Lung (tissue), 17 donors: ENCODE measurements at places on chromosomes 5 and 9.

GRCh38 chr5:124053340-124053739 is 541.4 kb downstream of the CSNK1G3 start:
- DNase-seq, result no peak

DNA sequence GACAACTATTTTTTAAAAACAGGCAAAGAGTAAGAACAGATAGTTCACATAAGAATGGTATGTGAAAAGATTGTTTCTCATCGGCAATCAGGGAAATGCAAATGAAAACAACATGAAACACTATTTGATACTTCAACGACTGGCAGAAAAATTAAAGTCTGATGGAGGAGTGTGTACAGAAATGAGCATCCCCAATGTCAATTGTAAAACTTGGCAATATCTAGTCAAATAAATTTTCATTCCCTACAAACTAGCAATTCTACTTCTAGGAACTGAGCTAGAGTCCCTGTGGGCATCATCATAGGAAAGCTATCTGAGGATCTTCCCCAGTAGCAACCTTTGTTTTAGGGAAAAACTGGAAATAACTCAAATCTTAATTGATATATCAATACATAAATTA is 29.0 kb upstream of the MAP3K1 start:
- no peak for DNase-seq

- DNase-seq, result no peak
Measured at GRCh38 chr5:134570886-134571285, 45.4 kb downstream of the JADE2 start.

DNA sequence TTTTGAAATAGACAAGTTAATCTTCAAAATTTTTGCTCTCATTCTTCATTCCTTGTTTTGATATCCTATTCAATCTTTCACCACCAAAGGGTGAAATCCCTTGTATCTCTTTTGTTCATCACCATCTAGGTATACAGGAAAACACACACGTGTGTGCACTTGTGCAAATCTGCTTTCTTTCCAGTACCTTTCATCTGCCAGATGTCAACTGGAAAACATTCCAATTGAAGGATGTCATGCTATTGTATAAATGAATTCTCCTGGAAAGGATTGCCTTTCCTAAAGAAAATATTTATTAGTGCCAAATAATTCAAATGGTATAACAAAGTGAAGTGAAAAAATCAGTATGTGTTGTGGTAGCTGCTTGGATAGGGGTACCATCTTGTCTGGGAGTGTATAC is 123.7 kb downstream of the RANBP17 start:
- DNase-seq, result no peak

DNA sequence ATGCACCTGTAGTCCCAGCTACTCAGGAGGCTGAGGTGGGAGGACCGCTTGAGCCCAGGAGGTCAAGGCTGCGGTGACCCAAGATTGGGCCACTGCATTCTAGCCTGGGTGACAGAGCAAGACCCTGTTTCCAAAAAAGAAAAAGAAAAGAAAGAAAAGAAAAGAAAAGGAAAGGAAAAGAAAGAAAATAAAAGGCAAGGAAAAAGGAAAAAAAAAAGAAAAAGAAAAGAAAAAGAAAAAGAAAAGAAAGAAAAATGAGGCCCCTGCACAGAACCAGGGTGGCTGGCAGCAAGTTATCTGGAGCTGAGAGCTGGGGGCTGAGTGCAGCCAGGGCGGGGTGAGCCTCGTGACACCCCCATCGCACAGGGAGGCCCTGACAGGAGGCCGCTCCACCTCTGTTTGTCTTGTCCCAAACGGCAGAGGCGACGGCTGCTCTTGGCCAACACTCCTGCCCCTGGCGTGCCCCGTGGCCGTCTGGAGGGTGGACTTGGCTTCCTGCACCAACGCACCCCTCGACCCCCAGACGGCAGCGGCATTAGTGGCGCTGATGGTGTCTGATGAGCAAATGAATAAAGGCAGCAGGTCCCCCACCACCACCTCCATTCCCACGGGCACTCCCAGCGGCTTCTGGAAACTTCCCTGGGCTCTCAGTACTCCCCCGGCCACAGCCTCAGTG is 16.7 kb downstream of the EXD3 start:
- DNase-seq, result no peak

GRCh38 chr9:135392511-135392910 is 87.1 kb upstream of the PPP1R26 start:
- no peak for DNase-seq

DNA sequence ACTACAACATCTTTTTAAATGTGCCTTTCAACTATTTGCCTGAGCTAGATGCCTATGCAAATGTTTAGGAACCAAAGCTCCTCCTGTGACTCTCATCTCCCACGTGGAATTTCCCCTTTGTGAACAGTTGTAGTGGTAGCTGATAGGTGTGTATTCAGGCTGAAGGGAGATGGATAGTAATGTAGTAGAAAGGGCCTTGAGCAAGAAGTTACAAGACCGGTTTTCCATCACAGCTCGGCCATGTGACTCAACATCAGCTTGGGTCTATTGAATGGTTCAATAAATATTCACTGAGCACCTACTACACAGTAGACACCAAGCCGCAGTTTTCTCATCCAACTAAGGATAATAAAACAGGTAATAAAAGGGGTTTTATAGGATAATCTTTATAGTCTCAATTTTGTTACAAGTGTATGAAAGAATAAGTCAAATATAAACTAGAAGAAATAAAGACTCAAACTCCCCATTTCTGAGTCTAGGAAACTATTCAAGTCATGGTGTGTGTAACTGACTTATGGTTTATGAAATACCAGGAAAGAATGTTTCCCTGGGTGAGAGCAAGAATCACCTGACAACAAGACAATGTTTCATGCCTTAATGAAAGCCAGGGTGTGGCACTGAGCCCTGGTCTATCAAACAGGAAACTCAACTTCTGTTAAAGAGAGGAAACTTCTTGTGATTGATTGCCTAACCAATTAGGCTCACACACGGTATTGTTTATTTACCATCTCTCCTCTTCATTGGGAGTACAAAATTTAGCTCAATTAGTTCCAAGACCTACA is 187.1 kb upstream of the SPEF2 start:
- no peak for DNase-seq

- no peak for DNase-seq
Measured at GRCh38 chr9:87063246-87063645, 115.9 kb upstream of the GAS1 start.

GRCh38 chr9:26058111-26058895 is 380.1 kb upstream of the TUSC1 start:
- DNase-seq, result no peak

GRCh38 chr5:83856881-83857280 is 136.2 kb upstream of the HAPLN1 start:
- DNase-seq, result no peak

DNA sequence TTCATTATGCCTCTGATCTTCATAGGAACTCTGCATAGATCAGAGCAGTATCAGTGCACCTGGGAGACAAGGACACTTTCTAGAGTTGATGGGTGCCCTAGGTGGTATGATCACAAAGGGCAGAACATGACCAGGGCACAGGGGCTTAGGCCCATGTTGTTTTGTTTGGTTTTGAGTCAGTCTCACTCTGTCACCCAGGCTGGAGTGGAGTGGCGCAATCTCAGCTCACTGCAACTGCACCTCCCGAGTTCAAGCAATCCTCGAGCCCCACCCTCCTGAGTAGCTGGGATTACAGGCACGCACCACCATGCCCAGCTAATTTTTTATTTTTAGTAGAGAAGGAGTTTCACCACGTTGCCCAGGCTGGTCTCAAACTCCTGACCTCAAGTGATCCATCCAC is 17.6 kb downstream of the ALDH7A1 start:
- no peak for DNase-seq

DNA sequence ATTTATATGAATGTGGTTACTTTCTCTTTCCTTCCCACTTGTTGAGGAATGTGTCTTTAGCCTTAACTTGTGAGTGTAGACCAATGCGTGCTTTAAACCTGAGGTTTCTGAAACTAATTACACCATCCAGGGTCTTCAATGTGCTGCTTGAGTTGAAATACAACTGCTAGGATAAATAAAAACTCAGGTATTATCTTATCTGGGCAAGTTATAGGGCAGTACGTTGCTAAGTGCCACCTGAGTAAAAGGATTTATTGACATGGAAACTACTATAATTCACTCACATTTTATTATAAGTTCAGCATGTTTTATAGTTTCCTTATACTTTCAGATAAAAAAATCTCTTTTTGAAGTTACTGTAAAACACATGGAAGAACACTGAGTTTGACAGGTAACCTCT is 1136.8 kb upstream of the NUDT12 start:
- no peak for DNase-seq

DNA sequence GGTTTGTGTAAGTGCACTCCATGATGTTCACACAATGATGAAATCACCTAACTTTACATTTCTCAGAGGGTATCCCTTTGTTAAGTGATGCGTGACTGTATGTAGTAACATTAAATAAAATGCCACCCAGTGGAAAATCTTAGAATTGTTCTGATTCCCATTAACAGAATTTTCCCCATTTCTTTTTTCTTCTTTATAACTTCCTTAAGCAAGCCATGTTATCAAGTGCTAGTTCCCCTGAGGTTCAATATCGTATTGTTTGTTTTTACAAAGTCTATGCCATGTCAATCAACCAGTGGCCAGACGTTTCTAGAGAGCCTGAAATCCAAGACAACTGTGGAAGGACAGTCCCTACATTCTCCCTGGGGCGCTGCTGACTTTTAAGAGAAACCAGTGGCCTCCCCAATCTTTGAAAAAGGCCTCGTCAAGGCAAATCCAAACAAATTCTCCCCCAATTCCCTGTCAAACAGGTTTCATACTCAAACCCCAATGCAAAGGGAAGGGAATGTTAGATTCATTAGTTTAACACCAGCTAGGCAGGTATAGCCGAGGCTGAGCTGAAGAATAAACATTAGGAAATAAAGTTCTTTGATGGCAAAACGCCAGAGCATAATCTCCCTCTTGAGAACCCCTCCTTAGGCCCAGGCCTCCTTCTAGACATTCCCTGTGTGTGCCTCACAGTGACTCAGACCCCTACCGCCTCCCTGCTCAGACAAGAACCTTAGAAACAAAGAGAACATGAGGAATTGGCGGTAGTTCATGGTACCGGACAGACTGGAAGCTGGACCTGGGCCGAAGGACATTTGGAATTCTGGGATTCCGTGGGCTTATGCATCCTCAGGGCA is 198.7 kb downstream of the GNA14 start:
- DNase-seq, result peak; percentile 64

GRCh38 chr9:129597355-129598088 is 23.4 kb downstream of the C9orf50 start:
- peak; percentile 93 for DNase-seq

DNA sequence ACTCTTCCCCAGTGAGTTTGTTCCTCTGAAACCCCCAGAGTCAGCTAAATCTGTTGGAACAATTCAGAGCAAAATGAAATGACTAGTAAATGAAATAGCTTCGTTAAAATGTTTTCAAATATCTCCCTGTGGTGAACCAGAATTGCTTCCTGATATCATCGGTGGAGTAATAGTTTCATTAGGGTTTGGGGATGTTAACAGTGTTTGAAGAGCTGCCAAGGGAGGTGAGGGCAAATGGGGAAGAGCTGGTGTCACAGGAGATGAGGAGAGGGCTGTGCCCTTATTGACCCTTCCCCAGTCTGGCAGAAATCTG is 4.3 kb upstream of the C7 start:
- DNase-seq, result no peak

DNA sequence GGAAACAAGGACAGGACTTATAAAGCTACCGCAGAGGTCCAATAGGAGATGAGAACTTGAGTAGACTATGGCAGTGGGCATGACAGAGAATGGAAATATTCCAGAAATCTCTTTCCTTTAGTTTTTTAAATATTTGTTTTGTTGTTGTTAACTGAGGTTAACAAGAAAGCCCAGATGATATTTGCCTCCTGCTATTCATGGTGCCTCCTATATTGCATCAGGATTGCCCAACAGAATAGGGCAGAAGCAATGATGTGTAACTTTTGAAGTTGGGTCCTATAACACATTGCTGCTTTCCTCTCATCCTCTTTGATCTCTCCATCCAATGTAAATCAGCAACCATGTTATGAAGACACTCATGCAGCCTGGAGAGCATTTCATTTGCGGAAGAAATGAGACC is 42.8 kb downstream of the PDE4D start:
- DNase-seq, result no peak

DNA sequence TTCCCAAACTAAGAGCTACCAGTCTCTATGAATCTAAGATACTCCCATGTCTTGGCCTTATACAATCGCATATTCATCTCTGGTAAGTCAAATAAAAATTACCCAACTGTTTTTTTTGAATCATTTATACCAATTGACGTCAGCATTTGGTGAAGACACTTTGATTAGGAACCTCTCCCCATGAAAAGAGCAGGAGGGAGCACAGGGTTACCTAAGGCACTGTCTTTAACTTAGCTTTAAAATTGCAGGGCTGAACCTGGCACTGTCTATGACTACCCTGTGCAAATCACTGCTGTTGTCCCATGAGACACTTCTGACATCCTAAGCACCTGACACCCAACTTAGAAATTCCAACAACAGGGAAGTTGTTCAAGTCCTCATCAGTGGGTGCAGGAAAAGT is 586.4 kb downstream of the MAT2B start:
- no peak for DNase-seq

DNA sequence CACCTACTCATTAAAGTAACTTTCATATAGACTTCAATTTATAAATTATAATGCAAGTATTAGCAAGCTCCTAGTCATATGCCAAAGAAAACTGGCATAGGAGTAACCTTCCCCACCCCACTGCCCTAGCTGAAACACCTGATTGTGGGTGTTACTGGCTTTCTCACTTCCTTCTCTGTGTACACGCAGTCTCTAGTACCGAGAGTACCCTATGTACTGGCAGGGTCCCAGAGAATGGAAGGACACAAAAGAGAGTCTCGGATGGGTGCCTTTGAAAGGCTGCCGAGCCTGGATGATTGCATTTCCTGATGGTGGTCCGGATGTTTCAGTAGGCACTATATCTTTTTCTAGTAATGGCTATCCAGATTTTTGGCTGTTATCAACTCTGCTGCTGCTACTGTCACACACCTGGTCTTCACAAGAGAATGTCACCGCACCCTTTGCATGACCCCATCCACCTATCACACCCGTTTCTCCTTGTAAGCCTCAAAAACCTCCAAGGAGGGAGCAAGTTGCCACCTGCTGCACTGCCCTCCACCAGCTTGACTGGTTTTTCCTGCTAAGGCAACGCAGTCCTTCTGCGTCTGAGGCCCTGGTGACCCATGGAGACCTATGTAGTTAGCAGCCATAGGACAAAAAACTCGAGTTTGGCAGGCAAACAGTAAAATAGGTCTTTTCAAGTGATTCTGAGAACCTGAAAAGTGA is 53.8 kb upstream of the CLINT1 start:
- DNase-seq, result peak; percentile 83

GRCh38 chr9:127528422-127529251 is 77.3 kb downstream of the LRSAM1 start:
- DNase-seq, result no peak

- DNase-seq, result peak; percentile 41
Measured at GRCh38 chr5:77129391-77129990, 42.4 kb upstream of the ZBED3 start.
